Activated naive CD4-positive, alpha-beta T cell treated with Interleukin-2 at 50 U/mL for 16 hours (primary cell): ENCODE measurements at places on chromosomes 13 and 19.

GRCh38 chr19:44796701-44797115, 12.2 kb upstream of the BCAM start:
- DNase-seq = no peak

DNA sequence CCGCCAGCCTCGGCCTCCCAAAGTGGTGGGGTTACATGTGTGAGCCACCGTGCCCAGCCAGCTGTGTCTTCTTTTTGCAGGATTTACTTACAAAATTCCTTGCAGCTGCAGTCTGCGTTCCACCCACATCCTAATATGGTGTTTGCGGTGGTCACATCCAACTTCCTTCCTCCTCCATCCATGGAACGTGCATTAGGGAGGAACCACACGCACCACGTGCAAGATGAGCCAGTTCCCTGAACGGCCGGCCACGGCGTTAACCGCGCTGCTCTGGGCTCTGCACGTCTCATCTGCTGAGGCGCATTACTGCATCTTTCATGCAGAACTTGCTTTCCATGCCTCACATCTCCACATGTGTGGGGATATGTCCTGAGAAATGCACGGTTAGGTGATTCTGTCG, 13.0 kb upstream of the SIGLEC11 start:
- DNase-seq = no peak

DNA sequence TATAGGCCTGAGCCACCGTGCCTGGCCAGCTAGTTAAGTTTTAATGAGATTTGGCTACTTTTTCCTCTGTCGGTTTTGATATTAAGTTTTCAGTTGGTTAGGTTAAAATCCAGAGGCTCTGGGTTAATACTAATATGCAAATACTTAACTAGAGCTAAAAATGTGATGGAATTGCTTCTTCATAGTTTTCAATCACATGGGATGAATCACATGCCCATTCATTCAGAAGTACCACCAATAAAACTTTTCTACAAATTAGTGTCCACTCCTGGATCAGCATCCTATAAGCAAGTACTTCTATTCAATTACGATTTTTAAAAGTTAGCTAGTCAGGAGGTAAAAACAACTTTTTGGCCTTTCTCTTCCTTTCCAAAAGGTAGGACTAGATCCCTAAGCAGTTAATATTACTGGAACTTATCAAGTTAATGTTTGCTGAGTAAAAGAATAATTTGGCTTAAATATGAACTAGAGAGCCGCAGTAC, 4.3 kb downstream of the SLC25A30 start:
- DNase-seq = no peak

DNA sequence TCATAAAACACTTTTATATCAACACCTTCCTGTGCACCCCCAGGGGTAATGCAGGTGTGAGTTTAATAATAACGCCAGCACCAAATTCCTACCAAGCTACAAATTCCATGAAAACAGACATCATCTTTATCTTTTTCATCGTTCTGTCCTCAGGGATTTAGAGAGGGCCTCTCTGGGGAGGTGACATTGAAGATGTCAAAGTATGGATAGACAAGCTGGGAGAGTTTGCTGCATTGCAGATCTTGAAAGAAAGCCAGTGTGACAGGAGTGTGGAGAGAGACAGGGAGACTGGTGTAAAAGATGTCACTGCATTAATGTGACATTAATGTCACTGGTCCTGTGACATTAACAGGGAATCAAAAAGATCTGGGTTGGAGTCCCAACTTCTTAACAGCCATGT, 10.1 kb downstream of the CACNG6 start:
- DNase-seq = no peak

DNA sequence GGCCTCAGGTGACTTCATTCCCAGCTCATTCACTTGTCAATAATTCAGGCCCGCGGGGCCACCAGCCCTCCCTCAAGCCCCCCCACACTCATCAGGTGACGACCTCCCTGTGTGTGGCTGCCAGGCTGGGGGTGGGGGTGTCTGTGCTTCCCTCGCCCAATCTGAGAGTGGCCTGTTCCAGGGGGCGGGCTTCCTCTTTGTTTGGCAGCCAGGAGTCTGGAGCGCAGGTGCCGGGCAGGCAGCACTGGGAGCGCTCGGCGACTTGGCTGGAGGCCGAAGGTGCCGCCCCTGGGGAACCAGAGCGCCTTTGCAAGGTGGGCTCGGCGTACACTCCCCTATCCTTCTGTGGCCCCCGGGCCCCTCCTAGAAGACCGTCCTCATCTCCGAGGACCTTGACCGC, 5.4 kb upstream of the ZNF98 start:
- no peak for DNase-seq

- no peak for DNase-seq
Measured at GRCh38 chr13:33543089-33543459, 257.5 kb upstream of the STARD13 start.

- no peak for DNase-seq
Measured at GRCh38 chr13:110664041-110664440, 41.9 kb downstream of the CARS2 start.

GRCh38 chr13:36918246-36919131, 1.5 kb downstream of the SMAD9 start:
- DNase-seq = no peak

GRCh38 chr19:570251-570686, 2.1 kb upstream of the BSG start:
- no peak for DNase-seq
